ENCODE measurements at places on chromosomes 4 and X.

- no peak for DNase-seq
These were observed 1063.1 kb downstream of the PCDH7 start for GRCh38 chr4:31783311-31783710.

GRCh38 chr4:118338981-118339765 lies 13.6 kb downstream of the PRSS12 start:
- no peak for DNase-seq

DNA sequence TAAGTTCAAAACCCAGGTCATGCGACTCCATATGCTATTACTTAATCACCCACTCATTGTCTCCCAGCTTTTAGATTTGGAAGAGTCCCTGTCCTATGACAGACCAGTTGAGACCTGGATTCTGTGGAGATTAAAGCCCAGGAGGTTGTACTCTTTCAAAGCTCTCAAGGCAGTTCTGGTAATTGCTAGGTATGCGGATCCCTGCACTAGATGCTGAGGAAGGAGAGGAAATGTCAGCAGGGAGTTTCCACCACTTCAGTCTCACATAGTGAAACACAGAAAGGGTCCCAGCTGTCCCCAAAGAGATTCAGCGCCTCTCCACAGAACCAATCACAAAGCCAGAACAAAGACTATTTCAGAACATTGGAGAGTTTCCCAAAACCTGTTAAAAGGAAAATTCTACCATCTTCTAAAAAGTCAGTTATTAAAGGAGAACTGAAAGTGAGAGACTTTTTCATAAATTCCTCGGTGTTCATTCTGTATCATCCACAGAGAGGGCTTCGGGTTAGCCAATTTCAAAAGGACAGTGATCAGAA lies 53.4 kb downstream of the IRF2 start:
- no peak for DNase-seq

DNA sequence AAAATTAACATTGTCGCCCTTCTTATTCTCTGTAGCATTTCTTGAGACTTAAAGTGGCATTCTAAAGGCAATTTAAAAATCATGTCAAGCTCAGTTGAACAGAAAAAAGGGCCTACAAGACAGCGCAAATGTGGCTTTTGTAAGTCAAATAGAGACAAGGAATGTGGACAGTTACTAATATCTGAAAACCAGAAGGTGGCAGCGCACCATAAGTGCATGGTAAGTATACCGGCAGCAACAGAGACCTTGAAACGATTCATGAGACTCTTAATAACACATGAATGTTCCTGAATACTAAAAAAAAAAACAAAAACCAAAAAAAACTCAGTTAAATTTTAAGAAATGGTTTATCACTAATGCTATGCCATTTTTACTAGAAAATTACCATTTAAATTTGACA lies 82.4 kb upstream of the HPRT1 start:
- DNase-seq = peak; percentile 0

DNA sequence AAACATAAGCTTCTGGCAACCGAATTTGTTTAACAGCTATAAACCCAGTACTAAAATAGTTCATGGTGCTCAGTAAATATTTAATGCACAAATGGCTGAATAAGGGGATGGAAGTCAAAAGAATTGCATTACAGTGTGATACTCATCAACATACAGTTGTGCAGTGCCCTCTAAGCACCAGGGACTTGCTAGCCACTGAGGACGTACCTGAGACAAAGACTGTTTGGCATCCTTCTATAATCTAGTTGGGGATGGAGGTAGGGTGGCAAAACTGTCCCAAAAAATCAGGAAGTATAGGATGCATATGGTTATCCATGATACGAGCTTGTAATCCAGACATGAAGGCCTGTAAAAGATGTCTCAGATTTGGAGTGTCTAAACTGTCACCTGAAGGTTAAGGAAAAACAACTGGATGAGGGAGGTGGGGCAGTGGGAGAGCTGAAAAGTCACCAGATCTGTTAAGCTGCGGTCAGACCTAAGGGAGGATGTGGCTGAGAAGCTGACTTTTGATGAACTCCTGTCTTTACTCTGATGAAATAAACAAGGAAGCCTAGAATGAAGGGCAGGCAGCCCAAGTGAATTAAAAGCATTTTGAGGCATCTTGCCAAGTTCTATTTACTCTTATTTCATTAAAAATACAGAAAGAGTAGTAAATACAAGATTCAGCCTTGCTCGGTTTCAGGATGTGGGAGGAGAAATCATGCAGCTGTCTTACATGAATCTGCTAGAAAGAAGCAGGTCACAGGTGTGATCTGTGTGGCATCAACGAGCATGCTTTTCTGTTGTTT lies 12.0 kb upstream of the CD38 start:
- DNase-seq = no peak

DNA sequence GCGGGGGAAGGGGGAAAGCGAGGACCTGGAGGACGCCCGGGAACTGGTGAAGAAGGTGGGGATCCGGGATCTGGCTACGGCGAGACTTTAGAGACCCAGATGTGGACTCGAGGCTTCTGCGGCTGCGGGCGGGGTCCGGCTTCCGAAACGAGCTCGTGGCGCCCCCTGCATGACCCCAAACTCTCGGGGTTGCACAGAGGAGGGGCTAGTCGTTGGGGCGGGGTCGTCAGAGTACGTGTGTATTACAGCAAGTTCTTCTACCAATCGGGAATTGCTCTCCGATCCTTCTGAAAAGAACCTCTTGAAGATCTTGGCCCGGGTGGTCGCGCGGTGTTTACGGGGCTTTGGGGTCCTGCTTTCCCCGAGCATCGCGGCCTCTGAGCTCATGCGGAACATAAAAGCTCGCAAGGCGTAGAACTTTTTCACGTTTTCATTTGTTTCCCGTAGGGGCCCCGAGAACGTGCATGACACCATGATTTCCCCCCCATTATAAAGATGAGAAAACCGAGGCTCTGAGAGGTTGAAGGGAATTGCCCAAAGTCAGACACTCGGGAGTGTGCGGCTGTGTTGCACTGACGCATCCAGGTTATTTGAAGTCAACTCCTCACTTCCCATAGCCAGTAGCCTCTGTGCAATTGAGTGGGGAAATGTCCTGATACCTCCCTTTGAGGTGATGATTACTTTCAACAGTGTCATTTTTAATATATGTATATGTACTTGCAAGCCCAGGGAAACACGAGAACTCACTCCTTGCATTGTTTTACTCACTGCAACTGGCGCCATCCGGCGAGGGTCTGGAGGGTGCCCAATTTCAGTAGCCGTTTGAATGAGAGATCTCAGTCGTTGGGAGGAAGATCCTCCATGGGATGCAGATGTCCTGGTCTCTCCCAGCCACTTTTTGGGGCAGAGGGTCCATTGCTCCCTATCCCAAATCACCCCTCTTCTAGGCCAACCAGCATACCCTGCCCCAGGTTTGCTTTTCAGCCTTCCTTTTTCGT lies at the start of gene BEND4:
BEND4 (minus strand) TSS at position 149 of the 998 bp plus-strand sequence. CDS start 512 bp downstream, outside the sequence.
- no peak for DNase-seq

- DNase-seq = no peak
These were observed 290.6 kb upstream of the SLIT2 start for GRCh38 chr4:19961091-19961490.

DNA sequence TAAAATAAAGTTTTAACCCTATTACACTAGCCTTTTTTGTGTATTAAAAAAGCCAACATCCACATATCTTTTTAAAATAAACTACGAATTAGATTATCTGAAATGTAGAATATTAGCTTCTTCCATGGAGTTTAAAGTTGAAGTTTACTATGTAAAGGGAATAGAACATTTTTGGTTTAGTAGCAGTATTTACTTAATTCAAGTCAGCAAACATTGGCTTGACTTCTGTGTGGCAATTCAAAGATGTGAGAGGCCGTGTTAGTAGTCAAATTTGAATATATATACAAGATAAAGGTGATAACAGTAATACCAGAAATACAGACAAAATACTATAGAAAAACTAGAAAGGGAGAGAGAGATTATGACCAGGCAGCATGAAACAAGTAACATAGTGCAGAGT lies 115.1 kb upstream of the IL13RA1 start:
- DNase-seq = no peak

DNA sequence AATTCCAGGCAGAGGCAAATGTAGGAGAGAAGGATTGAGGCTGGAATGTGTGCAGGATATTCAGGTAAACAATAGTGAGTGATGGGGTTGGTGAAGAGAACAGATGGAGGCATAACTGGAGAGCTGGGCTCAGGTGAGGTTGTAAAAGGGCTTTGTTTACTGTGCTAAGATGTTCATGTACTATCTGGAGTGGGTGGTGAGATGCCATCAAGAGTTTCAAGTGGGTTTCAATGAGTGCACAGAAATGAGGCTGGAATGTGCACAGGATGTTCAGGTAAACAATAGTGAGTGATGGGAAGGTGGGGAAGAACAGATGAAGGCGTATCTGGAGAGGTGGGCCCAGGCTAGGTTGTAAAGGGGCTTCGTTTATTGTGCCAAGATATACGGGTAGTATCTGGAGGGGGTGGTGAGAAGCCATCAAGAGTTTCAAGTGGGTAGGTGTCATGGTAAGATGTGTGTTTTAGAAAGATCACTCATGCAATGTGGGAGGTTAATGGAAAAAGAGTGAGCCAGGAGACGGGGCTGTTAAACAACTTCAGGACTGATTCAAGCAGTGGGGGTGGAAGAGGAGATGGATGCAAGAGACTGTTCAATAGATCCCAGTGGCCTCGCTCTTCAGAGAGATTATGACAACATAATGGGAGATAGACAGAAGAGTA lies 25.4 kb upstream of the NMU start:
- DNase-seq = peak; percentile 100

DNA sequence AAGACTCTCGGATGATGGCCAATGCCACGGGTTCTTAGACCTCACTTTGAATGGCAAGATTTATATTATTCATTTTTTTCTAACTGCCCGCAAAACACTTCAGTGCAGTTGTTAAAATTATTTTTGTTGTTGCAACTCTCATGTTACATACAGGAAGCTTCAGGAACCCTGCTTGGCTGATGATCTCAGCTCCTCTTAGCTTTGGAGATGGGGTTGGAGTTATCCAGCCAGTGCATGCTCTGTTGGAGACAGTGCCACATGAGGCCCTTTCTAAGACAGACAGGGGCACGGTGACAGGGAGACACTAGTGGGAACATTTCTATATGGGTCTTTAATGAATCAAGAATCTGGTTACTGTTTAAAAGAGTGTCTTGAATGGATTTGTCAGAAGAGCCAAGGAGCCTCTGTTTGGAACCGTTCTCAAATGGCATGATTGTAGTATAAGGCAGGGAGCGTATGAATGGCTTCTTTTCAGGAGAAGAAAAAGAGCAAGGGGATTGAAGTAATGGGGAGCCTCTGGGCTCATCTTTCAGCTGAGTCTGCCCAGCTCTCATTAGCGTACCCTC lies 61.9 kb upstream of the ENPP6 start:
- DNase-seq = no peak

GRCh38 chr4:26317766-26318165 lies 3.0 kb upstream of the RBPJ start:
- DNase-seq = no peak

DNA sequence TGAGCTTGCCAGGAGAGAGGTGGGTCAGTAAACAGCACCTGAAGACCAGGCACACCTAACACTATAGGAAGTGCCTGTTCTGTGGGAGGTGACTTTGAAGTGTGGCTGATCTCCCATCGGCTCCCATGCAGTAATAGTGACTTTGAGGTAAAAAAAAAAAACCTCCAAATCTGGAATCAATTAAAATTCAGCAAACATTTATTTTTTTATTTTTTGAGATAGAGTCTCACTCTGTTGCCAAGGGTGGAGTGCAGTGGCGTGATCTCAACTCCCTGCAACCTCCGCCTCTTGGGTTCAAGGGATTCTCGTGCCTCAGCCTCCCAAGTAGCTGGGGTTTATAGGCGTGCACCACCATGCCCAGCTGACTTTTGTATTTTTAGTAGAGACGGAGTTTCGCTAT lies 32.4 kb downstream of the ARHGAP10 start:
- DNase-seq = no peak

- no peak for DNase-seq
These were observed 104.6 kb downstream of the PDGFRA start for GRCh38 chr4:54333657-54334056.

DNA sequence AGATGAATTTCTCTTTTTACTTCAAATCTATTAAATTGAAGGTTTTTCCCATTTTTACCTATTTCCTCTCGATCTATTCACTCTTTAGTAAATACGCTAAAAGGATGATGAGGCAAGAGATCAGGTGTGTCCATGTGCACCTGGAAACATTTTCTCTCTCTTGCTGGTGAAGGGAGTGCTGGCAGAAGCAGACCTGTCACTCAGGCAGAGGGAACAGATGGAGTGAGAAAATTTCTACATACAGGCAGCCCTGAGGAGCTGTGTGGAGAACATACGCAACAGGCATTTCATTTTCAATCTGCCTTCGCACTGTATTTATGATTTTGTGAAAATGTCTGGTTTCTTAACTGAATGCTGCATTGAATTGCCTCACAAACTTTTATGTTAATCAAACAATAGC lies 249.5 kb downstream of the GPM6A start:
- DNase-seq = no peak

GRCh38 chr4:25233737-25234389 lies at the start of gene PI4K2B:
Gene PI4K2B, plus strand, starts transcription at chr4:25234033. Its CDS starts 131 bp downstream, at chr4:25234164.
- DNase-seq = peak; percentile 74

- DNase-seq = no peak
These were observed 35.4 kb downstream of the GRXCR1 start for GRCh38 chr4:42927946-42928345.

- DNase-seq = no peak
These were observed 285.0 kb upstream of the ARSJ start for GRCh38 chr4:114264452-114264851.

DNA sequence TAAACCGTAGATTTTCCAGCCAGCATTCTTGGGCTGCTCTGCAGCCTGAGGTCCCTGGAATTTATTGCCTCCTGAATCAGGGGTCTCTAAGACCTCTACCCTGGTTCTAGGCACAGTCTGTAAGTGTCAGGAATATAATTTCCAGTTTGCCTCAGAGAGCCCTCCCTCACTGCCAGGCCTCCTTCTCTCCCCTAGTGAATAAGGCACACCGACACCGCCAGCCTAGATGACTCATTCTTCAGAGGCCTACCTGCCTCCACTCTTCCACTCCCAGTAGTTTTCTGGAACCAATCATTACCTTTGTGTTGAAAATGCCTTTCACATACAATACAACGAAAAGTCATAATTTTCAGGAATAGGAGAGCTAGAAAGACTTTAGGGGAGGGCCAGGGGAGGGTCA lies 50.3 kb upstream of the ARHGEF9 start:
- DNase-seq = no peak

- no peak for DNase-seq
These were observed 3.3 kb downstream of the RELL1 start for GRCh38 chr4:37682701-37683401.

DNA sequence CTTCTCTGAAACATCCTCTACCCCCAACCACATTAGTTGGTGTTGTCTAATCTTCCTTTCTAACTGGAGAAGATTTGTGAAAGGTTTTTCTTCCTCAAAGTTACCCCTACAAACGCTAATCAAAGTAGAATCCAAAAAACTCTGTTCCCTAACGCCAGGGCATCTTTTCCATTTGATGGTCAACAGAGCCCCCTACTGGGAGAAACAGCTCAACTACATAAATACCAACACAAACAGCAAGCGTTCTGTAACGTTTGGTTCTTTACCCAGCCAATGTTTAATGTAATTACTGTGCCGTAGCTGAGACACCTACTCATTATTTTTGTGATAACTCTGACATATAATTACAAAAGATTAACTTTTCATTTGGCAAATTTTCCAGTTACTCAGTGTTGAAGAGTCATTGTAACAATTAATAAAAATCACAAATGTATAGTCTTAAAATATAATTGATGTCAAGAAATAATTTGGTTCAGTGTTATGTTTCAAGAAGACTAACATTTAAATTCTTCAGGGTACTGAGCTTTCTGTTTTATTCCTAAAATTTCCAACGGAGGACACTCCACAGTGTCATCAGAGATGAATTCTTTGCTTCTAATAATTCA lies 94.9 kb upstream of the TBC1D9 start:
- no peak for DNase-seq

Data from NCI-H187 treated with DMSO at 0.1 percent for 48 hours (cell line).